ENCODE measurements at places on chromosomes 11 and 22.

GRCh38 chr22:49953027-49953679 lies 7.4 kb upstream of the PIM3 start:
- no peak for DNase-seq

DNA sequence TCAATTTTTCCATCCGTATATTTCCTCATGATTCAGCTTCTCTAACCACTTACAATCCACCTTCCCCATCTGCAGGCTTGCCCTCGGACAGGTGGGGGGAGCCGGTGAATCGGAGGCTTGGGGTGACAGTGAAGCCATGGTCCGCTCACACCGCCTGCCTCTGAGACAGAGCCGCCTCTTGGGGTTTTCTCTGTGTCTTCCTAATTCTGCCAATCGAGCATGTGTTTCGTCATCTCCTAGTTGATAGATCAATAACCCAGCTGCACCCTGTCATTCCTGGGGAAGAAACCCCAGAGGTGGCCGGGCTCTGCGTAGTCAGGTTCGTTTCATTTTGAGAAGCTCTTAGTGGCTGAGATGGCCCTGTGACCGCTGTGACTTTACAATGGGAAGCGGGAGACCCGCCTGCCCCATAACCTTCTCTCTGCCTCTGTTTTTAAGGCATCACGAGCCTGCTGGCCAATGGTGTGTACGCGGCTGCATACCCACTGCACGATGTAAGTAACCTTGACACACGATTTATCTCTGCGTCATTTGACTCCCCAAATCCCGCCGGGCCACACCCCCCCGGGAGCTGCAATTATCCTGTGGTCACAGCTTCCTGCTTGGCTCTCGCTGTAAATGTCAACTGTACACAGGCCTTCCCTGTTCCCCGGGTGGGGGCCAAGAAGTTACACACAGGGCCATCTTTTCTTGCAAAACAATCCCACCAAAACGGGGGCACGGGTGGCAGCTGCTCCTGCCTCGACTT lies 33.3 kb downstream of the ANO1 start:
- no peak for DNase-seq

- no peak for DNase-seq
Observed at GRCh38 chr11:19669511-19669910, 43.1 kb upstream of the NAV2 start.

DNA sequence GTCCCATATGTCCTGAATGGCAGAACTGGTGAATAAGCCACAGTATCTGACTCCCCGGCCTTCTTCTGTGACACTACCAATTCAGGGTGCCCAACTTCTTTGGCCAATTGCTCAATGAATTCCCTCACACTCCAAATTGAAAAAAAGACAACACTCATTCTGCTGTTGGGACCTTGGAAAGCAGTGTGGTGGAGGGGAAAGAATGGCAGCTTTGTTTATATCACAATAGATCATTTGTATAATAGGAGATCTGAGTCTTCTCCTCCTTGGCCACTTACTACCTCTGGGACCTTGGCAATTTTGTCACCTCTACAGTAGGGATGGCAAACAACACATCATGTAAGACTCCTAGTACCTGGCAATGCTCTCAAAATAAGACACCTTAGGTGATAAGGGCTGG lies 64.6 kb downstream of the OPCML start:
- DNase-seq: no peak

Data from stimulated activated CD4-positive, alpha-beta T cell treated with anti-CD3 and anti-CD28 coated beads, Interleukin-12 subunit alpha, Interleukin-12 subunit beta, amount 100 ng/mL, for 24 hours (primary cell).